ENCODE measurements at places on chromosomes 11 and 22.

GRCh38 chr11:47356129-47356997 is 3.9 kb upstream of the MYBPC3 start:
- no peak for DNase-seq

- no peak for DNase-seq
Observed at GRCh38 chr11:66494935-66495334, 14.7 kb downstream of the DPP3 start.

DNA sequence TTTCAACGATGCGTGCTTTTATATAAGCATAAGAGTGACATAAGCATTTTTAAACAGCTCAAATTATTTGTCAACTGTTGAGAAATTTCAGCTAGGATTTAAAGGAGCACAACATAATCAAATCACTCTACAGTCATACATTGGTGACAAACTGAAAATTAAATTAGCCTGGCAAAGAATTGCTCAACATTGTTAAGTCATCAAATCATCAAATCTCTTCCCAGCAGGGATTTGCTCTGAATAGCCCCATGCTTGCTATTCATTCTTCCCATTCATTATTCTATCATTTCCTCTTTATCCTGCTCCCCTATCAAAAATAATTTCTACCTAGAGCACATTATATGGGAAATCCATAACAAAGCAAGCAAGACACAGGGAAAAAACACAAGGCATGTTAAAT is 198.7 kb upstream of the LUZP2 start:
- no peak for DNase-seq

DNA sequence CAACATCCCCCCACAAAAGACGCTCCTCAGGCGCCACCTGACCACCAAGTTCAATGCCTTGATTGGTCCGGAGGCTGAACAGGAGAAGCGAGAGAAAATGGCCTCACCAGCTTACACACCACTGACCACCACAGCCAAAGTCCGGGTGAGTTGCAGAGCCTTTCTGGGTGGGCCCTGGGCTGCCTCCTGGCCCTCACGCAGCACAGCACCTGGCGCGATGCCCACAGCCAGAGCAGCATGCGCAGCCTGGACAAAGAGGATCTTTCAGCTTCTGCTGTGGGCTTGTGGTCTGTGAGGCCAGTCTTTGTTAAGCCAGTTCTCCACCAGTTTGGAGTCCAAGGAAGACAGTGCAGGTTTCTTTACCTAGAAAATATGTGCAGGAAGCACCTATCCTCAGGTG is 21.6 kb downstream of the CYB5R2 start:
- DNase-seq = no peak

- DNase-seq = peak; percentile 84
Observed at GRCh38 chr22:42937164-42937843, 77.6 kb downstream of the PACSIN2 start.

GRCh38 chr11:109641549-109641948 is 219.6 kb downstream of the C11orf87 start:
- DNase-seq = peak; percentile 49

GRCh38 chr11:129268371-129268770 is 76.2 kb upstream of the ARHGAP32 start:
- no peak for DNase-seq

DNA sequence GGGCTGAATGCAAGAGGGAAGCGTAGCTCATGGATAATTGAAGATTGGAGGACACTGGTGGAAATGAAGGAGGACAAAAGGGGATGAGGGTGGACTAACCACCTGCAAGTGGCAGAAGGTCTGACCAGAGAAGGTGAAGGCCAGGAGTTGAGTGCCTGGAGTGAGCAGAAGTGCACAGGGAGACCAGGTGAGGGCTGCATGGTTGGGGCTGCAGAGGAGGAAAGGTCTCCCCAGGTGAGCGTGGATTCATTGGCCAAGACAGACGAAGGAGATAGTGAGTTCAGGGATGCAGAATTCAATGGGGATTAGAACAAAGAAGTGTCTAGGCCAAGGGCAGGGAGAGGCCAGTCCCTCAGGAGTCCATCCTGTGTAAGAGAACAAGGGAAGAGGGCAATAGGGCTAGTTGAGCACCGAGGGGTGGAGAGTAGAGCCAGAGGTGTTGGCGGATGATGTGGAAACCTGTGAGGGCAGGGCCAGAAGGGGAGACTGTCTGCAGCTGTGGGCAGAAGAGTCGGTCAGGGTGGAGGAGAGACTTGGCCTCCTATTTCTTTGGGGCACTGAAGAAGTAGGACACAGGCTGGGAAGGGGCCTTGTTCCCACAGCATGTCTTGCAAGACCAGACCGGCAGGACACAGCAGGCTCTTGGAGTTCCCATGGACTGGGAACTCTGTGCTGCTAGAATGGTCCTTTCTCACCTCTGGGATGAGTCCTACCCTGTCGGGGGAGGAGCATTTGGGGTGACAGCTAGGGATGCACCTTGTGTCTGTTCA is 6.7 kb downstream of the TRIM29 start:
- DNase-seq = no peak

- DNase-seq = no peak
Observed at GRCh38 chr11:32478277-32478731, 43.0 kb upstream of the WT1 start.

- no peak for DNase-seq
Observed at GRCh38 chr11:9951807-9952206, 287.9 kb downstream of the SWAP70 start.

DNA sequence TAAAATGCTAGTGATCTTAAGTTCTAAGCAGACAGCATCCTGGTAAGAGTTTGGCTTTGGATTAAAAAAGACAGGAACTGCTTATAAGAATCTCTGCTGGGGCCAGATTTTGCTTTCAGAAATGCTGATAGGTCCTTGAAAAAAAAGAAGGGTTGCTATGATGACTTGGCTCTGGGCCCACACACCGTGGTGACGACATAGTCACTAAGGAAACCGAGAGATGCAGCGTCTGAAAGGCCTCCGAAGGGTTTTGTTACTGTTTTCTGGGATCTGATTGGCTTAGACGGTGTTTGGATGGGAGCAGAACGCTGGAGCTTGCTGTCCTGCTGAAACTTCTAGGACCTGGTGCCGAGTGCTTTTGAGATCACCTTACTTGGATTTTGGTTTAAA is 8.4 kb downstream of the FAM118A start:
- peak; percentile 95 for DNase-seq

GRCh38 chr22:32075997-32076760 is 33.1 kb downstream of the SLC5A1 start:
- DNase-seq = no peak

DNA sequence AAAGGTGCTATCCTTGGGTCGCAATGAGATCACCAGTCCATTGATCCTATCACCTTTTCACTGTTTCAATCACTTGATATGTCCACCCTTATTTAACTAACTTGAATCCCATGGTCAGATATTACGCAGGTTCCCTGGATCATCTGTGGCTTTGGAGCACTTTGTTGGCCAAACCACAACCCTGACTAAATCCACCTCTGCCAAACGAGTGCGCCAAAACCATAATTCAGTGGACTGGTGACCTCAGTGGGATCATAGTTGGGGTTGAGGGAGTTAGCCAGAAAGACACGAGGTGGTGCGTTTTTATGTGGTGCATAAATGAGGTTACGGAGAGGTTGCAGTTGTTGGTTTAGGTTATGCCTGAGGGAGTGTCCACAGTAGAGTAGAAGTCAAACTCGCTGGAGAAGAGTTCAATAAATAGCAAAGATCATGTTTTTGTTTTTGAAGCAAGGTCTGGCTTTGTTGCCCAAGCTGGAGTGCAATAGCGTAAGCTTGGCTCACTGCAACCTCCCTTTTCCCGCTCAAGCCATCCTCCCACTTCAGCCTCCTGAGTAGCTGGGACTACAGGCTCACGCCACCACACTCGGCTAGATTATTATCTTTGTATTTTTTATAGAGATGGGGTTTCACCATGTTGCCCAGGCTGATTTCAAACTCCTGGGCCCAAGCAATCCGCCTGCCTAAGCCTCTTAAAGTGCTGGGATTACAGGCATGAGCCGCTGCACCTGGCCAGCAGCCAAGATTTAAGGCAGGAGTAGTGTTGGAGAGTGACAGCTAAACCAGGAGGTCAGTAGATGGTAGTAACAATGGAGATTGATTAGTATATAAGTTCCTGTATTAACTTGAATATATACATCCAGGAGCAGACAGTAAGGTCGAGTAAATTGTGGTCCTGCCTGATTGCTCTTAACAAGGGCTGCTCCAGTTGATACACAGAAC is 4.5 kb downstream of the FOXR1 start:
- DNase-seq = peak; percentile 54
